ENCODE measurements at places on chromosomes 7 and 10.

DNA sequence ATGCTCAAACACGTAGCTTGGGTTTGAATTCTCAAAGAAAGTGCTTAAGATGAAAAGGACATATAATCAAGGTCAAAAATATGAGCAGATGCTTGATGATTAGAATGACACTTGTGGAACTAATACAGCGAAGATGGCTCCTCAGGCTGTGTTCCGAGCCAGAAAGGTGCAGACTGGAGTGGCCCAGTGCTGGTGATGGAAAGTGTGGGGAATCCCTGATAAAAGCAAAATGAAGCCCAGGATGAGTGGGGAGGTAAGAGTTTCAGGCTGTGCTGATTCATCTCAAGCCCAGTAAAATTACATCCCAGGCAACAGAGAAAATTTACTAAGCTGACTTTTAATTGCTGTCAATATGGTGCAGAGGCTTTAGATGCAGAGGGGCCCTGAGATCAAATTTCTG lies 77.8 kb upstream of the IKZF1 start:
- no peak for DNase-seq

DNA sequence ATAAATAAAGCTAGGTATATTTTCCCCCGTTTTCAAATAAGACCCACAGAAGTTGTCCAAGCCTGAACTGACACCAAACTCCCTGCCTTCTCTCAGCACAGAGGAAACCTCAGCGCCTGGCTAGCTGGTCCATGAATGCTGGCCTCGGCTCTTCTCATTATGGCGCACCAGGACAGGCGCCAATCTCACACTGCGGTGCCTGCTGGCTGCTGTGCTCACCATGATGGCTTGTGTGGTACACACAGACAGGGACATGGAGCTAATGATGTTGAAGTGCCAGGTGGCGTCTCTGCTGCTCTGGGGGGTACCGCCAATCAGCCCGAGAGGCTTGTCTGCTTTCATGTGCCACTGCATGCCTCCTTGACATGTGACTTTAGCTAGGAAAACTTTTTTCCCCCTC lies 43.2 kb upstream of the USP6NL start:
- no peak for DNase-seq

GRCh38 chr7:95062901-95063300 lies 155.5 kb downstream of the PPP1R9A start:
- DNase-seq, result no peak

DNA sequence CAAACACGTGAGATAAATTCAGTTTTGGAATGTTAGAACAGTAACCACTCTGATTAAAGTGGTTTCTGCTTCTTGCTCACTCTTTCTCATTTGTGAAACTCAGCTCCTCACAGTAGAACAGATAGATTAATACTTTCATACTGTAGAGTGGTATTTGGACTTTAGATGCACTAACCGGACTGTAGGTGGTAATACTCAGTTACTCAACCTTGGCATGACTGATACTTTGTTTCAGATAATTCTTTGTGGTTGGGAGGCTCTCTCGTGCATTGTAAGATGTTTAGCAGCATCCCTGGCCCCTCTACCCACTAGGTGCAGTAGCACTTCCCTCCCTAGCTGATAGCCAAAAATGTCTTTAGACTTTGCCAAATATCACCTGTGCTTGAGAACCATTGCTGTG lies 37.6 kb downstream of the MCU start:
- no peak for DNase-seq

DNA sequence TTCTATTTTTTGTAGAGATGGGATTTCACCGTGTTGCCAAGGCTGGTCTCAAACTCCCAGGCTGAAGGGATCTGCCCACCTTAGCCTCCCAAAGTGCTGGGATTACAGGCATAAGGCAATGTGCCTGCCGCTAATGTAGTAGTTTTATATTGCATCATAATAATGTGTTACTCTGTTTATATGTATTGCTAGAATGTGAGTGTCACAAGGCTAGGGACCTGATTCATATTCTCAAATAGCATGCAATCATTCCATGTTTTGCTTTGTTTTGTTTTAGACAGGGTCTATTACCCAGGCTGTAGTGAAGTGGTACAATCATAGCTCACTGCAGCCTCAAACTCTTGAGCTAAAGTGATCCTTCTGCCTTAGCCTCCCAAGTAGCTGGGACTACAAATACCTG lies 13.5 kb downstream of the CCL26 start:
- DNase-seq, result no peak

- no peak for DNase-seq
Observed at GRCh38 chr7:122674502-122674901, 24.4 kb downstream of the RNF133 start.

- no peak for DNase-seq
Observed at GRCh38 chr7:81810476-81811155, 40.8 kb upstream of the HGF start.
